ENCODE measurements at places on chromosomes 7 and 10.

DNA sequence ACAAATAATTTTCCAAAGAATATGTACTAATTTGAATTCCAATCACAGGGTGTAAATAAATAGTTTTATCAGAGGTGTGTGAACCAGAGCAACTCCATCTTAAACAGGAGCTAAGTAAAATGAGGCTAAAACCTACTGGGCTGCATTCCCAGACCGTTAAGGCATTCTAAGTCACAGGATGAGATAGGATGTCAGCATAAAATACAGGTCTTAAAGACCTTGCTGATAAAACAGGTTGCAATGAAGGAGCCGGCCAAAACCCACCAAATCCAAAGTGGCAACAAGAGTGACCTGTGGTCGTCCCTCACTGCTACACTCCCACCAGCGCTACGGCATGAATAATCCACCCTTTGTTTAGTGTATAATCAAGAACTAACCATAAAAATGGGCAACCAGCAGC lies 291.7 kb upstream of the SEMA3D start:
- ATAC-seq = no peak

DNA sequence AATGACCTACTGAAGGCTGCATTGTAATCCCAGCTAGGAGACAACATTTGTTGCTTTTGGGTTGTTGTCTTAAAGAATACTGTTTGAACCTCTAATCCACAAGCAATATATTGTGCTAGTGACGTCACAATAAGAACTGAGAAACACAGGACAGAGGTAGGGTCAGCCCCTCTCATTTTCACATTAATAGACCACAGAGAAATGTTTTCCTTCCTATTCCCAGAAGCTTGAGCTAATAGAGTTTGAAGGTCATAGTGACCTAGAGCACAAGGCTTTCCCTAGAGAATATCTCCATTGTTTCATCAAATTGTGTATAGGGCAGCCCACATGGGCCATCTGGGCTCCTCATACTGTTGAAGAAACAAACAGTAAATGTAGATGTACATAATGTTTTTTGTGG lies 300.9 kb upstream of the AKR1E2 start:
- ATAC-seq = no peak

- no peak for ATAC-seq
Measured at GRCh38 chr10:16348891-16349290, 87.9 kb upstream of the PTER start.

GRCh38 chr7:137025469-137026175 lies 157.2 kb downstream of the CHRM2 start:
- ATAC-seq = no peak

GRCh38 chr10:62021128-62021665 lies 119.7 kb downstream of the ARID5B start:
- no peak for ATAC-seq

DNA sequence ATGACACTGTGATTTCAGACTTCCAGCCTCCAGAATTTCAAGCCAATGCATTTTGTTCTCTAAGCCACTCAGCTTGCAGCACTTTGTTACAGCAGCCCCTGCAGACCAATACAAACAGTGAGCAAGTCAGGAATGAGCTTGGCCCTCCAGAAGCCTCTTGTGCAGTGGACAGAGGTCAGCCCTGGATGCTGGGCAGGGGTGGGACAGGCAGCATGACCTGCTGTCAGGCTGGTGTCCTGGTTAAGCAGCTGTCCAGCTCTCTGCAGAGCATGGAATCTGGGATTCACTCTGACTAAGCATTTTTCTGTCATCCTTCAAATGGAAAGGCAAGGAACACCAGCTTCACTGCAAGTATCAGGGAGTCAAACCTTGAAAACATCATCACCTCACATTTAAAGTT lies 85.5 kb upstream of the GDF10 start:
- no peak for ATAC-seq

- ATAC-seq = no peak
Measured at GRCh38 chr7:39702133-39702532, 78.8 kb downstream of the RALA start.

- no peak for ATAC-seq
Measured at GRCh38 chr7:138825049-138825721, 27.2 kb upstream of the ATP6V0A4 start.

- no peak for ATAC-seq
Measured at GRCh38 chr7:11170175-11170574, 196.5 kb downstream of the PHF14 start.

DNA sequence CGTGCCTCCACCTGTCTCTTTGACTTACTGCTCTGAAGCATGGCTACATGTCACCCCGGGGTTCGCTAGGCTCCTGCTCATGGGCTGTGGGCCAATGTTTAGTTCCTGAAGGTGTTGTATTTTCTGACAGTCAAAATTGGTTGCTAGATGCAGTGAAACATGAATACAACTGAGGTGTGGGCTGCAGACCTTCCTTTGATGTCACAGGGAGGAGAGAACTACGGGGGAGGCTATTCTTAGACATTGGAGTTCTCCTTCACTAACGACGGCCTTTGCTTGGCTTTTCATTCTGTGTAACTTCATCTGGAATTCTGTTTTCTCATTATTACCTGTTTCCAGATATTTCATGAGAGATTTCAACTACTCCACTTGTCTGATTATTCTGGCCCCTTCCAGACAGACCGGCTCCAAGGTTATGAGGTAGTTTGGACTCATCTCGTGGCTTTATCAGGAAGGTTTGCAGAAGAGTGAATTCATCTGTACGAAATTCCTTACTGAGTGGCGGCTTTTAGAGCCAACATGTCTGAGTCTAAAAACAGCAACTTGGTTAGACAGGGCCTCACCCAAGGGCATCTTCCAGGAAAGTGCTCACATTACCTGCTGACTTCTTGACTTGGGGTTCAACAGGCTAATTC lies 774.7 kb downstream of the SUGCT start:
- ATAC-seq = no peak

GRCh38 chr7:27585781-27586447 lies 76.8 kb downstream of the HIBADH start:
- ATAC-seq = no peak

Measured in activated CD4-positive, CD25-positive, alpha-beta regulatory T cell treated with anti-CD3 and anti-CD28 coated beads, Interleukin-2, amount 50 U/mL, for 24 hours (primary cell).